ENCODE measurements at places on chromosomes 13 and 19.
A peak's percentile ranks its signal among the peaks of the same experiment; 100 is the strongest.

GRCh38 chr13:78758549-78758948 lies 99.6 kb upstream of the OBI1 start:
- no peak for DNase-seq

DNA sequence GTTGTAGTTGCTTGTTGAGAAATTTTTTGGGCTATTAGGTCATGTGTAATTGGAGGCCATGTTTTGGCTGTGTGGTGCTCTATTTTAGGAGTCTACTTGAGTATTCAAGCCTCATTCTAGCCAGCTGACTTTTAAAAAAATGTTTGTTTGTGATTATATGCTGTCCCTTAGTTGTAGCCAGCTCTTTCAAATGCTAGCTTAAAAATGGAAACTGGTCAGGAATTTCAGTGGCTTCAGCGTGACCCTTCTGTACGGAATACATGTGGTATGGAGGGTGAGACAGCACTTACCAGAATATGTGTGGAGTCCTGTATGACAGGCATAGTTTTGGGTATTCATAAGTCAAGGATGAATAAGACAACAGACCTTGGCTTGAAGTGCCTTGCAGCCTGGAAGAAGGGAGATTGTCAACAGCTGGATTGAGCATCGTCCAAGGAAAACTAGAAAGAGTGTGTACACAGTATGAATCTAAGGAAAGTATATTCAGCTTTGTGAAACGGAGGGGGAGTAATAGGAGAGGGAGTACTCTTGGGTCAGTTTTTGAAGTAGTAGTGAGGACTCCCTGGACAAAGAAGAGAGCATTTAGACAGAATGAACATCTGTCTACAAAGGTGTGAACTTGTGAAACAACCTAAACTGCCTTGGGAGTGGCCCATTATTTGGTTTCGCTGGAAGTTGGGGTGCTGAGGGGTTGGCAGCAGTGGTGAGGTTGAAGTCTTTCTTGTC lies 20.0 kb upstream of the WTIP start:
- DNase-seq: no peak

DNA sequence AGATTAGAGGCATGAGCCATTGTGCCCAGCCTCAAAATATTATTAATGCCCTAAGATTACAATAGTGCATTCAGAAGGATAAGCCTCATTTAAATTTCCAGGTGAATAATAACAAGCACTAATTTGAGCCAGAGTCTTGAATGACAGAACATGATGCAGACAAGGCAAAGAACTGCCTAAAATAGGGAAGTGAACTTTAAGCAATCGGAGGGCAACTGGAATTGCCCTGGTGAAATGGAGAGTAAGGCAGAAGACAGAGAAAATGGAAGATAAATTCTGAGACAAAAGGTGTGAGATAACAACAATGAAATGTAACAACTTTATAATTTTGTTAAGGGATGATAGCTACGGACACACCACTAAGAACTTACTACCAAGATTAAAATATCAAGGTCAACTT lies 199.9 kb downstream of the DIAPH3 start:
- DNase-seq: no peak

DNA sequence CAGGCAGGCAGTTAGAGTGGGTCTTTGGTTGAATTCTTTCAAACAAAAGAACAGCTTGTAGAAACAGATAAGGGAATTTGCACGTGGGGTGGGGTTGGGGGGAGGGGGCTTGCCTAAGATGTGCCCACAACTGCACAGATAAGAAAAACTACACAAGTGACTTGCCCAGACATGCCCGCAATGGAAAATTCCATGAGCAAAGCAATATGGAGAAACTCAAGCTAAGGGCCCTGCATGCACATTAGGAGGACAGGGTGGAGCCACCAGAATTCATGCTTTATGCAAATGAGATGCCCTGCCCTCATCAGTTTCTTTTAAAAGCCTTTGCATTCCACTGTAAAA lies 755.6 kb upstream of the MIR17HG start:
- DNase-seq: no peak

GRCh38 chr19:56301886-56302620 lies 12.6 kb downstream of the ZSCAN5A start:
- no peak for DNase-seq

DNA sequence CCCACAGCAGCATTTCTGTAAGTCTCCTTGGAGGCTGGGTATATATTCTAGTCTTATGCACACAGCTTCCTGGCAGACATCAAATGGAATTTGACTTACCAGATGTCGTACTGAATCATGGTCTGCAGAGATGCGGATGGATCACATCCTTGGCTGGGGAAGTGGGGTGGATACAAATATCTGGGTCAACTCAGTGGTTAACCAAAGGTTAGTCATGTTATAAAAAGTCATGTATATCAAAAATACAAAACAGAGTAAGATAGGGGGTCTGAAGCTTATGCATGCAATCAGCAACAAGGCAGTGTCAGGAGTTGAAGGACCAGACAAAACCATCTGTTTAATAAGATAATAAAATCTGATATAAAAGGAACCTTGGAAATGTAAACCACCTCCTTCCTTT lies 61.9 kb downstream of the WASF3 start:
- DNase-seq: no peak

DNA sequence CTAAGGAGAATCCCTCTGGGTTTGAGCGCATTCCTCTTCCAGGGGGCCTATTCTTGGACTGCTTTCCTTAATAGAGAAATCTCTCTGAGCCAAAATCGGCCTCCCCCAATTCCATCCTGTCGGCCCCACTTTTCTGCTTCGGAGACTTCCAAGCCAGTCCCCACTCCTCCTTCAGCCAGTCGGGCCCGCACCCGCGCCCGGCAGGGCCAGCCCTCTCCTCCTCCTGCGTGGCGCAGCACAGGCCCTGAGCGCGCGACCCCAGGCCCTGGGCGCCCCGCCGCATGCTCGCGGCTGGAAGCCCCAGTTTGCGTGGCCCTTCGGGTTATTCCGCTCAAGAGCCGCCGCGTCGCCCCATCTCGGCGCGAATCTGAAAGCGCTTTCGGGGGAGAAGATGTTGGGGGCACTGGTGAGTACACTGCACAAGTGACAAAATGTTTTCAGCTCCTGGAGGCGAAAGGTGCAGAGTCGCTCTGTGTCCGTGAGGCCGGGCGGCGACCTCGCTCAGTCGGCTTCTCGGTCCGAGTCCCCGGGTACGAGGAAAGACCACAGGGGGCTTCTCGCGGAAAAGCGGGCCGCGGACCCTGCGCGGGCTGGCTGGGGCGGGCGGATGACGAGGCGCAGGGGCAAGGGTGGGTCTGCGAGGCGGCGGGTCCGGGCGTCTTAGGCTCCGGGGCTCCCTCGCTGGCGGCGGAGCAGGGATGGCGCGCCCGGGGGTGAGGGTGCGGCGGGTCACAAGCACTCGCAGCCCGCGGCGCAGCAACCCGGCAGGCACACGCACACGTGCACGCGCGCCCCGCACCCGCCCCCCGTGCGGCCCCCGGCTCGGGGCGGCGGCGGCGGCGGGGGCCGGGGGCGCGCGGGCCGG lies at the start of gene IL17D:
Gene IL17D, plus strand, starts transcription at position 785 of the 865 bp plus-strand sequence. CDS start 303 bp downstream, outside the sequence.
- no peak for DNase-seq

DNA sequence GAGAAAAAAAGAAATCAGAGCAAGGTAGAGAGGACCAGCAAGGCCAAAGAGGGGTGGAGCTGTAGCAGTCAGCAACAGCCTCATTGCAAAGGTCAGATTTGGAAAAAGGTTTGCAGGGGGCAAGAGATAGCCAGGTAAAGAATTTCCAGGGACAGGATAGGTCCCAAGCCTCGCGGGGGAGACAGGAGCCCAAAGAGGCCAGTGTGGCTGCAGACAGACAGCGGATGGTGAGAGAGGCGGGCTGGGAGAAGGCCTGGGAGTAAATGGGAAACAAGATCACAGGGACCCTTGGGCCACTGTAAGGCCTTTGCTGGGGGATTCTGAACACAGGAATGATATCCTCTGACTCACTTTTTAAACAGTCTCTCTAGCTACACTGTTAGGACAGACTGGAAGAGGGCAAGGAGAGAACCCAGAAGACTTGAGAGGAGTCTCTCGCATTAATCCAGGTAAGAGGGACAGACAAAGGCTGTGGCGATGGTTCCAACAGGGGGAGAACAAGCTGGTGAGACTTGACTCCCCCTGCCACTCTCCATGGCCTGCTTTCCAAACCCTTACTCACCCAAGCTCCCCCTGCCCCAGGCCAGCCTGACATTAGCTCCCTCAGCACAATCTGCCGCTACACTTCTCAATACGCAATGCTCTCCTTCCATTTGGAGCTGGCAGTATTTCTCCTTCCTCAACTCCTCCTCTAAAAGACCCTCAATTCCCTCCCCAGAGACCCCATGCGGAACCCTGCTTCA lies 31.8 kb downstream of the DOCK9 start:
- DNase-seq: no peak

- DNase-seq: no peak
Measured at GRCh38 chr13:44758630-44759383, 182.7 kb upstream of the TSC22D1 start.

- DNase-seq: peak; percentile 93
Measured at GRCh38 chr13:113393563-113394338, 29.8 kb upstream of the GRTP1 start.

- DNase-seq: no peak
Measured at GRCh38 chr13:50468849-50469669, 374.4 kb downstream of the DLEU7 start.

- DNase-seq: no peak
Measured at GRCh38 chr13:41782086-41782485, 178.8 kb downstream of the VWA8 start.

- DNase-seq: no peak
Measured at GRCh38 chr13:55219538-55219937, 1921.2 kb upstream of the PRR20A start.

- no peak for DNase-seq
Measured at GRCh38 chr19:19438366-19439175, 33.1 kb downstream of the GATAD2A start.

DNA sequence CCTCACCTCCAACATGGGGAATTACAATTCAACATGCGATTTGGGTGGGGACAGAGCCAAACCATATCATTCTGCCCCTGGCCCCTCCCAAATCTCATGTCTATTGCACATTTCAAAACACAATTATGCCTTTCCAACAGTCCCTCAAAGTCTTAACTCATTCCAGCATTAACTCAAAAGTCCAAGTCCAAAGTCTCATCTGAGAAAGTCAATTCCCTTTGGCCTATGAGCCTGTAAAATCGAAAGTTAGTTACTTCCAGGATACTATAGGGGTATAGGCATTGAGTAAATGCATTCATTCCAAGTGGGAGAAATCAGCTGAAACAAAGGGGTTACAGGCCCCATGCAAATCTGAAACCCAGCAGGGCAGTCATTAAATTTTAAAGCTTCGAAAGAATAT lies 558.2 kb downstream of the IRS2 start:
- no peak for DNase-seq

DNA sequence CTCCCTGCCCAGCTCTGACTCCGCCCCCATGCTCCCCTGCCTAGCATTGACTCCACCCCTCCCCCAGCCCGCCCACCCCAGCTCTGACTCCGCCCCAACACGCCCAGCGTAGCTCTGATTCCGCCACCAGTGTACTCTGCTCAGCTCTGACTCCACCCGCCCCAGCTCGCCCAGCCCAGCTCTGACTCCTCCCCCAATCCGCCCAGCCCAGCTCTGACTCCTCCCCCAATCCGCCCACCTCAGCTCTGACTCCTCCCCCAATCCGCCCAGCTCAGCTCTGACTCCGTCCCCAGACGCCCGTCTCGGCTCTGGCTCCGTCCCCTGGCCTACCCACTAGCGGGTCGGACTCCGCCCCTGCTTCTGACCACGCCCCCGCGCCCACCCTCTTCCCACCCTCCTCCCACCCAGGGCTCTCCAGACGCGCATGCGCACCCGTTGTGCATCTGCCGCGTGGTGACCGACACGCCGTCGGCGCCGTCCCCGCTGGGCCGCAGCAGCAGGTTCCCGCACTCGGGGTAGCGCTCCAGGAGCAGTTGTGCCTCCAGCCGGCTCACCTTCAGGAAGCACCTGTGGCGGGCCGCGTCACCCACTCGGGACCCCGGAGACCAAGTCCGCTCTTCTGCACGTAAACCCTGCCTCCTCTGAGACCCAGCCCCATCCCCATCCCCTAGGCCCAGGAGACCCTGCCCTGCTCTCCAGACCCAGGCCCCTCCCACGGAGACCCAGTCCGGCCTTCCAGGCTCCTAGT lies 10.2 kb downstream of the STAP2 start:
- DNase-seq: peak; percentile 97

DNA sequence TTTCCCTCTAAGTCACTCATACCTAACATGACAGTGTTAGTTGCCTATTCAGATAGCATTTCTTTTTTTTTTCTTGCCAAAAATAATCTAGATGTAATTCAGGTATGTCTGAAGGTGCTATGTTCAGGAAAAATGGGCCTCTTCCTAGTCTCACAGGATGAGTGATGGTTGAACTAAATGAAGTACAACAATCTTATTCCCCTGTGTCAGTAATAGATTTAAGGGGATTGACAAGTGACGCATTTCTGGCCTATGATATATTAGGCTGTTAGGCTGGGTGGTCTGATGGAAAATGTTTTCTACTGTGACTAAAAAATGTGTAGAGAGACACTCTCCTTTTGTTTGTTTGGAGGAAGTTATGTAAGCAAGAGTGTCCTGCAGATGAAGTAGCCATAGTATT lies 878.7 kb upstream of the SLITRK1 start:
- DNase-seq: no peak

GRCh38 chr13:33862016-33862415 lies 44.1 kb downstream of the RFC3 start:
- DNase-seq: no peak

- DNase-seq: no peak
Measured at GRCh38 chr19:32317086-32317485, 28.3 kb upstream of the ZNF507 start.

DNA sequence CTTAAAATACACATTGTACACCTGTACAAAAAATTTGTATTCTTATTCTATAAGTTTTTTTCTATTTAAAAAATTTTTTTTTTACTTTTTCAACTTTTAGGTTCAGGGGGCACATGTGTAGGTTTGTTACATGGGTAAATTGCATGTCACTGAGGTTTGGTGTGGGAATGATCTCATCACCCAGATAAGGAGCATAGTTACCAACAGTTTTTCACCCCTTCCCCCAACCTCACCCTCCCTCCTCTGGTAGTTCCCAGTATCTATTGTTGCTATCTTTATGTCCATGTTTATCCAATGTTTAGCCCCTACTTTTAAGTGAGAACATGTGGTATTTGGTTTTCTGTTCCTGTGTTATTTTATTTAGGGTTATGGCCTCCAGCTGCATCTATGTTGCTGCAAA lies 89.9 kb downstream of the CDK8 start:
- no peak for DNase-seq

DNA sequence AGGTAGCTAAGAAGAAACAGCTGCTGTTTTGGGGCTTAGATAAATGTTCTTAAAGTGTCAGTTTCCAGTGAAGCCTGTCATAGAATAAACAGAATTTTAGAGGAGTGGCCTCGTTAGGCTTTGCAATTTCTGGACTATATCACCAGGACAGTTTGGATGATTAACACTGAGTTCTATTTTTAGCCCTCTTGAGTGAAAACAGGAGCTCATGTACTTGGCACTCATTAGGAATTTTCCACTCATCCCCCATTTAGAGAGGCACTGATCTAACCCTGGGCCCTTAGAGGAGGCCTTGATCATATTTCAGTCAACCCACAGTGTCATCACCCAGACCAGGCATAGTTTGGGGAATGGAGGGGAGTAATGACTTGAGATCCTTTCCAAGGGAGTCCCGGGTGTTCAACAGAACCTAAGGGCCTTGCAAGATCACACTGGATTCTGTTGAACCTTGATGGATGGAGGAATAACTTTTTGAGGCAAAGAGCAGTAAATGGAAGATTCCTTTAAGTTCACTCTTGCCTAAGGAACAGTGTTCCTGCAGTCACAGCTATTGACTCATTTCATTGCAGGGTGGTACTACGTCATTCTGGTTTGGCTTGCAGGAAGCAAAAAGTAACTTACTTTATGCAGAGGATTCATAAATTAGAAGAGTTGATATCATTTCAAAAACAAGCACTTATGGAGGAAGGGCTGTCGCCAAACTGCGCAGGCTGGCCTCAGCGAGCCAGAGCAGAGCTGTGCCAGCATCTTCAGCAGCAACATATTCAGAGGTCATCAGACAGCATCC lies 160.2 kb downstream of the SLC7A1 start:
- peak; percentile 16 for DNase-seq

All from T1000 (cell line).